ENCODE measurements at places on chromosomes 13 and 19. TPM values are rescaled to one million over a fixed set of nuclear protein-coding genes. Genes with fewer than 3 reads are reported as not detected.

UNC13A gene
- 0.30 TPM for total RNA-seq

PABPC3 gene
- total RNA-seq = 0.31 TPM

EXOC3L2 gene
- total RNA-seq = not detected

PPAN gene
- 36.9 TPM for total RNA-seq

KLK6 gene
- total RNA-seq = not detected

SERTAD1 gene
- 25.0 TPM for total RNA-seq

GAS6 gene
- 718 TPM for total RNA-seq

WTIP gene
- 31.1 TPM for total RNA-seq

GIPR gene
- total RNA-seq = 0.62 TPM

ZNF350 gene
- total RNA-seq = 6.5 TPM

LAIR1 gene
- not detected for total RNA-seq

LHB gene
- total RNA-seq = not detected

CYP4F2 gene
- not detected for total RNA-seq

IGFL3 gene
- not detected for total RNA-seq

- DNase-seq = no peak
These were observed 339.6 kb downstream of the UQCRFS1 start for GRCh38 chr19:28873301-28873700.

- no peak for DNase-seq
These were observed 7.8 kb upstream of the C13orf42 start for GRCh38 chr13:51118809-51119431.

- no peak for DNase-seq
These were observed 26.6 kb downstream of the COL4A1 start for GRCh38 chr13:110280231-110280813.

- no peak for DNase-seq
These were observed 6.9 kb downstream of the PKN1 start for GRCh38 chr19:14440049-14440448.

DNA sequence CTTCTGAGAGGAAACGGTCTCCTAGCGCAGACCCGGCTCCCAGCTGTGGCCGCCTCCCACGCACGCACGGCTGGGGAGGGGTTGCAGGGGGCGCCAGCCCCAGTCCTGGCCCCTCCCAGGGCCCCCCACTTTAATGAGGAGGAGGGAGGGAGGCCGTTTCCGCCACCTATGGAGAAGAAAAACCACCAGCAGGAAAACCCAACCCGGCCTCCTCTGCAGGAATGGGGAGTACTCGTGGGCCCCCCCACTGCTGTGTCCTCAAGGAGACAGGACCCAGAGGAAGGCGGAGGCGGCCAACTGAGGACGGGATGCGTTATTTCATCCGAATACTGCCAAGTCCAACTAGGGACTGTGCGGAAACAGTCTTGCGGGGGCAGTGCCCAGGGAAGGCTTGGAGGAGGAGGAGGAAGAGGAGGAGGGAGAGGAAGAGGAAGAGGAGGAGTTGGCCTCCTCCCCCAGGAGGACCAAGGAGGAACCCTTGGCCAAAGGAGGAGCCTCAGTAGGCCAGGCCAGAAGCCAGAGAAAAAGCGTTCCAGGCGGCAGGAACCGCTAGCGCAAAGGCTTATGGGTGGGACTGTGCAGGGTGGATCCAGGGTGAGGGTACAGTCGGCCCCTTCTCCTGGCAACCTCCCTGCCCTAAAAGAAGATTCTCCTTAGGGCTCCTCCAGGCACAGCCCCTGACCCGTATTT, 3.9 kb upstream of the SSBP4 start:
- peak; percentile 63 for DNase-seq

GRCh38 chr19:55418185-55418584, 10.6 kb upstream of the UBE2S start:
- DNase-seq = peak; percentile 90

- DNase-seq = peak; percentile 32
These were observed 141.6 kb upstream of the RFC3 start for GRCh38 chr13:33676045-33676989.

- peak; percentile 20 for DNase-seq
These were observed 473.5 kb downstream of the GPC6 start for GRCh38 chr13:93700115-93700514.

- DNase-seq = no peak
These were observed 22.2 kb downstream of the SLC10A2 start for GRCh38 chr13:103044056-103044455.

GRCh38 chr19:33906578-33907335, 110.1 kb downstream of the KCTD15 start:
- DNase-seq = no peak

GRCh38 chr13:111253365-111253872, 67.0 kb upstream of the TEX29 start:
- no peak for DNase-seq

DNA sequence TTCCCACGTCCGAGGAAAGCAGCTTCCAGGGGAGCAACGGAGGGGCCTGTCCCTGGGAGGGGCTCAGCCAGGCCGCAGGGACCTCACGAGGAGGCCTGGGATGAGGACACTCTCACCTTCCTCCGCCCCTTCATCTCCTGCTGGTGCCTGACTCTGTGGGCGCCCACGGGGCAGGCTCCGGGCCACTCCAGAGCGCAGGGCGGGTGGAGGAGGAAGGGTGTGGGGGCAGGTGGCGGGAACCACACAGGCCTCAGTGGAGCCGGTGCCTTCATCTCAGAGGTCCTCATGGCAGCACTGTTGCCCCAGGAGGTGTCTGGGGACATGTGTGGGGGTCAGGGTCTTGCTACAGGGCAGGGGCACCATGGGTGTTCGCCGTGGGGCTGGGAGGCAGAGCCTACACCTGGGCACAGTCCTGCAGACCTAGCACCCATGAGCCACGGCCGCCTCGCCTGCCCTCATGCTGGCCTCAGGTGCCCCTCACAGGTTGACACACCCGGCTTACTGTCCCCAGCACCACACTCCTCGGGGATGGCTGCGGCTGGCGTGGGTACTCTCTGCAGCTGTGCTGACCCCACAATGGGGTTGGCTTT, 10.1 kb upstream of the TMEM255B start:
- no peak for DNase-seq

DNA sequence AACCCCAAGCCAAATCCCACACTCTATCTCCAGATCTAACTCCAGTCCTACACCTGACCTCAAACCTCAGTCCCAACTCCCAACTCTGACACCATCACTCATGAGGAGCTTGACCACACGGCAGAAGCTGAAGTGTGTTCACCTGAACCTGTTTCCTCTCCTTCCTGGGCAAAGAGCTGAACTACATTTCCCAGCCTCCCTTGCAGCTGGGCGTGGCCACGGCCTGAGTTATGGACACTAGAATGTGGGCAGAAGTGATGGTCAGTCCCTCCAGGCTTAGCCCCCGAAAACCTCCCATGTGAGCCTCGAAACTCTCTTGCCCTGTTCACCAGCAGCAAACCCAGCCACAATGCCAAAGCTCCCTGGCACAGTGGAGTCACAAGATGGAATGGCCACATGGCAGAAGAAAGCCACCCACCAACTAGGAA, 19.5 kb upstream of the MEIS3 start:
- no peak for DNase-seq

DNA sequence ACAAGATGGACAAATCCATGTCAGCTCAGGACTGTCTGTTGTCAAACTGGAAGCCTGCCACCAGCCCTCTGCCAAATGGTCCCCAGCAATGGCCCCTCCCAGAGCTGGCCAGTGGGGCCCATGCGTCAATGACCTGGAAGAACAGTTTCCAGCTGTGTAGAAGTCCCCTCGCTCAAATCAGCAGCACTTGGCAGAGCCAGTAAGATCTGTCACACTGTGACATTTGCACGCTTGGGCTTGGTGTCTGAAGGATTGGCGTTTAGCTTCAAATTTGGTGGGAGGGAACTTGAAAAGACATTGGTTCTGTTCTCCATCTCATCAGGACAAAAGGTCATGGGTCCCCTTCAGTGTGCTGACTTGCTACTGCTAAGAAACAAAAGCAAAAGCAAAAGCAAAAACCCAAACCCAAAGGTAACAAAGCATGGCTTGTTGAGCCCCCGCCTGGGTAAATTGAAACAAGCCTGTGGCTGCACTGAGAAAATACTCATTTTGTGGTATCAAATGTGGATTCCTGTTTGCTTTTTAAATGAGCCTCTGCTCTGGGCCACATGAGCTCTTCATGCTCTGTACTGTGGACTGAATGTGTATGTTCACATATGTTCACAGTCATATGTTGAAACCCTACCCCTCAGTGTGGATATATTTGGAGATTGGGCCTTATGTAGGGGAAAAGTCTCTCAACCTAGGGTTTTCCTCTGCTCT, 253.6 kb upstream of the MAB21L1 start:
- DNase-seq = no peak

GRCh38 chr13:108352599-108352998, 83.1 kb downstream of the TNFSF13B start:
- DNase-seq = no peak

DNA sequence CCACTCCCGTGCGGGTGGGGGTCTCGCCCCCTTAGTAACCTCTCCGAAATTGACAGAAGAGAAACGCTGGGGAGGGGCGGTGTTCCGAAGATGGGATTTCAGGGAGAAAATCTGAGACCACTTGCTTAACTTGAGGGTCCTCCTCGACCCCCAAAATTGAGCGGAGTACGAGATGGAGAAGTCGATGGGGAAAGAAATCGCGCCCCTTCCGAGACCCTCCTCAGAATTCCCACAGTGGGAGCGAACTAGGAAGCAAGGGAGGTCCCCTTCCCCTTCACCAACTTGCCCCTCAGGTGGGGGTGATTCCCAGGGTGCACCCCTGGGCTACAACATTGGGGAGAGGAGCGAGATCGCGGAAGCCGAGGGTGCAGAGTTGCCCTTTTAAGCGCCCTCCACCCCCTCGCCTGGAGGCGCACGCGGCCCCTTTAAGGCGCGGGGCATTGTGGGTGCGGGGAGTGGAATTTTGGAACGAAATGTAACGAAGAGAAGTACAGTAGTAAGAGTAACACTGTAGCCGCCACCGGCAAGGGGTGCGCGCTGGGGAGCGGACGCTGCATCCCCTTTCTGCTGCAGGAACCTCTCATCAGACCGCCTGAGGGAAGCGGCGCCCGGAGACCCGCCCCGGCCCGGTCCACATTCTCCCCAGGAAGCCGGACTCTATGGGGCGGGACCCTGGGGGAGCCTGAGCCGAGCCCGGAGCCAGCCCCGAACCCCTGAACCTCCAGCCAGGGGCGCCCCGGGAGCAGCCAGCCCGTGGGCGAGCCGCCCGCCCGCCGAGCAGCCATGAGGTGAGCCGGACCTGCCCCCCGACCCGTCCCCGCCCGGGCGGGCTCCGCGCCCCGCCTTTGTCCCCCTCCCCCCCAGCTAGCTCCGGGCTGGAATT, at the start of gene VASP:
Gene VASP (plus strand): TSS at position 491 of the 883 bp plus-strand sequence. CDS start 293 bp downstream, at position 784.
- DNase-seq = peak; percentile 81

- peak; percentile 71 for DNase-seq
These were observed 6.3 kb downstream of the PGLYRP1 start for GRCh38 chr19:46016426-46017094.

DNA sequence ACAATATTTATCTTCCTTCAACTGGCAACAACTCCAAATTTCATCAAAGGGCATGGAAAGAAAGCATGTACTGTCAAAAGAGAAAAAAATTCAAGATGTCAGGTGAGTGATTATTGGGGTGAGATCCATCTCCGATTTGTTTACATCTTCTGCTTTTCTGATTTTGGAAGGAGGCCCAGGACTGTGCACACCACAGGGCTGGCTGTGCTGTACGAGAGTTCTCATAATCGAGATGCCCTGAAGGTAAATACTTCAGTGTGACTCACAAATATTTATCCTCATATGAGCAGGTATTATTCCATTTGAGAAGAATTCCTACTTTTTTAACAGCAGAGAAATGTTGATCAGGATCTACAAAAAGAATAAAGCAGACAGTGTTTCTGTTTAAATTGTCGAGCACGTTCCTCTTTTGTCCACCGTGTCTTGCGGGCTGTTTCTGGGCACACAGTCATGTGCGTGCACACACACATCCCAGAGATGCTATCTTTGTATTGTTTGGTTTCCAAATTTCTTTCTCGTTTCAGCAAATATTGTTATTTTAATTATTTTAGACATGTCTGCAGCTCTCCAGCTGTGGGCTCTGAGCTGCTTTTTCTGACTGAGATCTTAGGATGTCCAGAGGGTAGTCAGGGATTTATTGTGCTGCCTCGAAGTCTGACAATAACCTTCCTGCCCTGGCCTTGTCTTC, 103.8 kb downstream of the KL start:
- peak; percentile 81 for DNase-seq

DNA sequence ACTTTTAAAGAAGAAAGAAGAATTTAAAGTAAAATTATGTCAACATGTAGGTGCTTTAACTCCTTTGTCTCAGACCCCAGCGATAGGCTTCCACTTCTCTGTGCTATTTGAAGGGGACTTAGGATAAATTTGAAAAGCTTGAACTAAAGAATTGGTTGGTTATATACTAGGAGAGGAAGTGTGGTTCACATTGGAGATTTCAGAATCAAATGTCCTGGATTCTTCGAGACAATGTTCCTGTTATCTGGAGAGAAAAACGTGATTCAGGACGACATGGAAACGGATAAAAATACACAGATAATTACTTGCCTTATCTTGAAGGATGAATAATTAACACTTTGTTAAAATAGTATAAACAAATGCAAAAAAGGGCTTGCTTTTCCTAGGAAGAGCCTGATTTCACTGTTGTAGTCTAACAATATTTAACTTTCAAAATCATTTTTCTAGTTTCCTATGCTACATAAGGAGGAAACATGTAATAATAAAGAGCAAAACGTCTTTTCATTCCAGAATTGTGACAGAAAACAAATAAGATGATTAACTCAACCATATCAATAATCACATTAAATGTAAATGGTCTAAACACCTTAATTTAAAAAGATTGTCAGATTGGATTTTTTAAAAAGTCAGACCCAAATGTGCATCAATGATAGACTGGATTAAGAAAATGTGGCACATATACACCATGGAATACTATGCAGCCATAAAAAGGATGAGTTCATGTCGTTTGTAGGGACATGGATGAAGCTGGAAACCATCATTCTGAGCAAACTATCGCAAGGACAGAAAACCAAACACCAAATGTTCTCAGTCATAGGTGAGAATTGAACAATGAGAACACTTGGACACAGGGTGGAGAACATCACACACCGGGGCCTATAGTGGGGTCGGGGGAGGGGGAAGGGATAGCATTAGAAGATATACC, 724 bp upstream of the ZNF780A start:
- no peak for DNase-seq

GRCh38 chr13:91232716-91233115, 114.8 kb upstream of the MIR17HG start:
- no peak for DNase-seq

DNA sequence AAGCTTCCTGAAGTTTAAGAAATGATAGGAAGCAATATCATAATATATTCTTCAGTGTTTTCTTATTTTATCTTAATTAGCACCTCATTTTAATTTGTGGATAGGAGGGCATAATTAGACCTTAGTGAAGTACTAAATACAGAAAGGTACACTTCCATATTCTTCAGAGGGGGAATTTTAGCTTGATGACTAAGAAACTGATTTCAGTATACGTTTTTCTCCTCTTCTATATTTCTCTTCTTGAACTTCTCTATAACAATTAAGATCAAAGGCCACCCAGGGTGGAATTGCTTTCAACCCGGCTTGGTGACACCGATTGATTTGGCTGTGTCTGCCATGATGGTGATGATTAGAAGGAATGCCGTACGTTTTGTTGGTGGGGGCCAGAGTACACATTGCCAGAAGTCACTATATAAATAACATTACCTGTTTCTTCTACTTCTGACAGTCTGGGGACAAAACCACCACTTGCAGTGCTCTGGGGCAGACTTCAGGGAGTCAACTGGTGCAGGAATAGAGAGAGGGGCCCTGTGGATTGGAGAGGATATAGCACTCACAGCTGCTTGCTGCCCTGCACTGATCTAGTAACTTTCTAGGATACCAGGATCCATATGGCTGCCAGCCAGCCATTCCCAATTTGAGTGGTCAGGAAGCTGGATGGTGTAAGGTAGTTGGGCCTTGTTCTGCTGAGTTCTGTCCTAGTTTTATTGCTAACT, 73.8 kb downstream of the SPATA13 start:
- no peak for DNase-seq
